ENCODE measurements at places on chromosomes 12 and 14.

GRCh38 chr12:56628671-56629458 lies 1.3 kb downstream of the BAZ2A start:
- DNase-seq: peak; percentile 62

GRCh38 chr14:69900603-69901002 lies 21.4 kb downstream of the SMOC1 start:
- DNase-seq: no peak

- DNase-seq: no peak
These were observed 387.5 kb downstream of the BCAT1 start for GRCh38 chr12:24561411-24561871.

GRCh38 chr12:102118874-102119273 lies 1.0 kb downstream of the NUP37 start:
- no peak for DNase-seq

DNA sequence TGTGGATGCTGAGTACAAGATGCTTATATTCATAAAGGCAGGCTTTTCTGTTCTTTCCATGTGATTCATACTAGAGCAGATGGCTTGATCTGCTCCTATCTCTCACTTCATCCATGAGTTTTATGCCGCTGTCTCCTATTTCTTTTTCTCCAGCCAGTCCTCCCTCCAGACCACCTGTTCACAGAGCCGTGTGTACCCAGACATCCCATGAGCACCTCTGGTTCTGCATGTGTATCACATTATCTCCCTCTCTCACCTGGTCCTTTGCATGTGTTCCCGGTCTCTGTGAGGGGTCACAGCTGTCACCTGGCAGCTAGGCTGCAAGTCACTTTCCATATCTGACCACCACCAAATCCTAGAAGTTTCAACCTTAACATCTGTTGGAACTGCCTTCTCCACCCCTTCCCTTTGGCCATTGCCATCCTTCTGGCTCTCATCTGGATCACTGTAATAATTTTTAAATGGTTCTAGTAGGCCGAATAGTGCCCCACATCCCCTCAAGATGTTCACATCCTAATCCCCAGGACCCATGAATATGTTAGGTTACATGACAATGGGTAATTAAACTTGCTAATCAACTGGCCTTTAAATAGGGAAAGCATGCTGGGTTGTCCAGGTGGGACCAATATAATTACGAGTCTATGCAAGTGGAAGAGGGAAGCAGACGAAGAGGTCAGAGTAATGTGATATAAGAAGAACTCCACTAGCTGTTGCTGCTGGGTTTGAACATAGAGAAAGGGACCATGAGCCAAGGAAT lies 168.1 kb downstream of the SNAPC1 start:
- DNase-seq: no peak

DNA sequence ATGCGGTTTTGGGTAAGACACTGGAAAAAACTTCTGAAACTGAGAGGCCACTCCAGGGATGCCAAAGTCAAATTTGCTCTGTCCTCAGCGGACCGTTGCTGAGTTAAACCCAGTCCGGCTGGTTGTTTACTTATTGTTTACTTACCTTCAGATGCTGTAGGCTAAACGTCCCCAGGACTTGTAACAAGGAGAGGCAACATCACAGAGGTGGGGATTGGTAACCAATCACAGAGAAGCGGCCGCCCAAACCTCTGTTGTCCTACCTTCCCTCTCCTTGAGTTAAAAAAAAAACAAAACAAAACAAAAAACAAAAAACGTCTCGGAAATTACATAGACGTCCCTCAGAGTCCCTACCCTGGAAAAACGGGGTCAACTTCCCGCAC lies 380 bp downstream of the ANO2 start:
- no peak for DNase-seq

DNA sequence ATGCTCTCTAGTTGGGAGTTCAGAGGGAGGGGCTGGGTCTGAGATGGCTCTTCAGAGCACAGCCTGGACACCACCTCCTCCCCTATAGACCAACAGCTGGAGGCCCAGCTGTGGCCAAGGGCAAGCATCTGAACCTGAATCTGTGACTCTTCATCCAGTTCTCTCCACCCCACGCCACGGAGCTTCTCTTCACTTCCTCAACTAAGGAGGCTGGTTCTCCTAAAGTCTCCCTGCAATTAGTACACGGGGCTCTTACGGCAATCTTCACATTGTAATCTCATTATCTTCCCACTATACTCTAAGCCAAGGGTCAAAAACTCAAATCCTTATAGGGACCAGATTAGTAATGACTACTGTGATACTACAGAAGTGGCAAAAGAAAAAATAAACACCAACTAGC lies 9.8 kb downstream of the NRDE2 start:
- DNase-seq: no peak

DNA sequence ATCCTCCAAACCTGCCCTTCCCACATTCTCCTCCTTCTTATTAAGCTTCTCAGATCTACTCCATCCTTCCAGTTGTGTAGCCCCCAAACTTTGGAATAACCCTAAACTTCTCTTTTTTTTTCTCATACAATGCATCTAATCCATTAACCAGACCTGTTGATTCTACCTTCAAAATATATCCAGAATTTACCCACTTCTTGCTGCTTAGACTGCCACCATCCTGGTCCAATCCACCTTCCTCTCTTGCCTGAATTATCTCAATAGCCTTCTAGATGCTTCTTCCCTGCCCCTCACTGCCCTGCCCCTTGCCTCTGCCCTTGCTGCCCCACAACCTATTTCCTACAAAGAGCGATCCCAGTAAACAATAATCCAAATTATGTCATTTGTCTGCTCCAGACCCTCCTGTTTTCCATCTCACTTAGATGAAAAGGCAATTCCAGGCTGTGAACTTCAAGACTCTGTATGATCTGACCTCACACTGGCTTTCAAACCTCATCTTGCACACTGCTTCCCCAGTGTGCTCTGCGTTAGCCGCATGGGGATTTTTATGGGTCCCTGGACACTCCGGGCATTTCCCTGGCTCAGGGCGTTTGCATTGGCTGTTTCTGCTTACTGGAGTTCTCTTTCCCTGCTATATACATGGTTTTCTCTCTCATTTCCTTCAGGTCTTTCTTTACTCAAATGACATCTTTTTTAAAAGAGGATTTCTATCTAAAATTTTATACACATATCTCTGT lies 42.6 kb upstream of the HIF1A start:
- DNase-seq: no peak

DNA sequence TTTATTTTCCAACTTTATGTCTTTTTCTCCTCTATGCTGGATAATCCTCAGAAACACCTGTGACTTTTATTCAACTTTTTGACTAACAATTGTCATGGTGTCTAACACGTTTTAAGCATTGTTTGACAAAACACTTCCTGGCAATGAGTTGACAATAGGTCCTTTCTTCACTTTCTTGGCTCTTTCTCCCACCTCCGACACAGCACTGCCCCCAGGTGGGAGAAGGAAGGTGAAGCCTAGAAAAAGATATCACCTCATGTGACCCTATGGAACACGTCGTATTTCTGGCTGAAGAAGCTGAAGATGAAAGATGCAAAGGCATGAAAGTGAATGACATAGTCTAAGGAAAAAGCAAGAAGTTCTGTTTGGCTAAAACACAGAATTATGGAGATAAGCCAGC lies 430.0 kb downstream of the ETNK1 start:
- DNase-seq: no peak

- no peak for DNase-seq
These were observed 113.7 kb downstream of the DUSP6 start for GRCh38 chr12:89238593-89238992.

DNA sequence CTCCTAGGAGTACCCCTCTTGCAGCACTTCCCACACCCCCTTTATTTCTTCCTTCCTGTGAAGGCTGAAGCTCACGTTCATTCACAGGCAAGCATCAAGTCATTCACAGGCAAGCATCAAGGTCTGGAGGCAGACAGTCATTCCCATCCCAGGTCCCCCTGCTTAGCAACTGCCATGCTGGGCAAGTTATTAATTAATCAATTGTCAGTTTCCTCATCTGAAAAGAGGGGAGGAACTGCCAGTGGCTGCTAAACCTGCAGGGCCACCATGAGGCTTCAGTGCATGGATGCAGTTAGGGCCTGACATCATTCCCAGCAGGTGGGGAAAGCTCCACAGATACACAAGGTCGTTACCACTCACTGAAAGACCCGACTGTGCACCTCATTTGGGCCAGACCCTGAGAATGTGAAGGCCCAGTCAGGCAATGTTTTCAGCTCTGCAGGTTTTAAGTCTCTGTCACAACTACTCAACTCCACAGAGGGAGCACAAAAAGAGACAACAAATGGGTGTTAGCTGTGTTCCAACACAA lies 85.0 kb upstream of the GPR68 start:
- DNase-seq: no peak

GRCh38 chr12:93417967-93418480 lies 23.7 kb downstream of the UBE2N start:
- no peak for DNase-seq

DNA sequence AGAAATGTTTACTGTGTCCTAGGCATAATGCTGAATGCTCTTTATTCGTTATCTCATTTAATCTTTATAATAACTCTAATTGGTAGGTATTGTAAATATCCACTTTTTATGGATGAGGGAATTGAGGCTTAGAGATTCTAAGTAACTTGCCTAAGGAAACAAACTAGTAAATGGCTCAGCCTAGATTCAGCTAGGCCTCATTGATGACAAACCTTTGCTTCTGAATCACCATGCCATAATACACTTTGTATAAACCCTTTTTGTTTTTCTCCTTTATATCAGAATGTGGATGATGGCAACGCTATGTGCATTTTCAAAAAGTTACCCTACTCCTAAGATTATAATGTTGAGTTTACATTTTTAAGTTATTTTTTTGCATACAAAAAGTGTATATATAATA lies 34.0 kb downstream of the MNAT1 start:
- no peak for DNase-seq

GRCh38 chr12:126768517-126768916 lies 1498.5 kb upstream of the TMEM132C start:
- DNase-seq: no peak

- DNase-seq: no peak
These were observed 81.2 kb downstream of the CHGA start for GRCh38 chr14:93003945-93004698.

DNA sequence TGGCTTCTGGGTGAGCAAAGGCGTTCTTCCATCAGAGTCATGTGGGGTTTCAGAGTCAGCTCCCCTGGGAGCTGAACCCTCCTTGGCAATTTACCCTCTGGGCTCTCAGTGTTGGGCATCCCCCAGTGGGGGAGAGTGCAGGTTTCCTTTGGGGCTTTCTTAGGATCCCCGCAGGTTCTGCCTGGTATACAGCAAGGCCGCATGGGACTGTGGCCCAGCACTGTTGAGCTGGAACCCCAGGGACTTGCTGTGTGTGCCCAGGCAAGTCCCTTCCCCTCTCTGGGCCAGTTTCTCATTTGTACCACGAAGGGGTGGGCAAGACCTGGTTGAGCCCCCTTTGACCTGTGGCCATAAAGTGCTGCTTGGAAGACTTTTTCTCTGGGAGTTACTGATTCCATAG lies 5.5 kb downstream of the FAM181A start:
- no peak for DNase-seq

- DNase-seq: no peak
These were observed 36.8 kb downstream of the PLXNC1 start for GRCh38 chr12:94184995-94185719.

GRCh38 chr12:112711026-112711425 lies 80.5 kb upstream of the RPH3A start:
- DNase-seq: no peak

GRCh38 chr12:103780992-103781391 lies 60.0 kb downstream of the NT5DC3 start:
- DNase-seq: no peak

DNA sequence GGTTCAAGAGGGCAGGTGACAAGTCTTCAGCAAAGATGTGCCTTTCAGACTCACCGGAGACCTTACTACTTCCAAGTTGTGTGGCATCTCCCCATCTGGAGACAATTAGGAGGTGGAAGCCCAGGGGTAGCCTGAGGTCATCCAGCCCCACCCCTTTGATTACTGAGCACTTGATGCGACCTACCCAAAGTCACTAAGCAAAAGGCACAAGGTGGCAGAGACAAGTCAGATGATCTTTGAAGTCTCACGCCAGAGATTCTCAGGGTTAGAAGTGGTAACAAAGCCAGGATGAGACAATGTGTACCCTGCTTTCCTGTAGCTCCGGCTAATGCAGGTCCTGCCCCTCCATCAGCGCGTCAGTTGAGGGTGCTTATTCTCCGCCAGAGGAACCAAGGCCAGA lies 1.4 kb upstream of the FOXN3 start:
- DNase-seq: no peak
